ENCODE measurements at places on chromosomes 12 and 14.
A peak's percentile ranks its signal among the peaks of the same experiment; 100 is the strongest.

DNA sequence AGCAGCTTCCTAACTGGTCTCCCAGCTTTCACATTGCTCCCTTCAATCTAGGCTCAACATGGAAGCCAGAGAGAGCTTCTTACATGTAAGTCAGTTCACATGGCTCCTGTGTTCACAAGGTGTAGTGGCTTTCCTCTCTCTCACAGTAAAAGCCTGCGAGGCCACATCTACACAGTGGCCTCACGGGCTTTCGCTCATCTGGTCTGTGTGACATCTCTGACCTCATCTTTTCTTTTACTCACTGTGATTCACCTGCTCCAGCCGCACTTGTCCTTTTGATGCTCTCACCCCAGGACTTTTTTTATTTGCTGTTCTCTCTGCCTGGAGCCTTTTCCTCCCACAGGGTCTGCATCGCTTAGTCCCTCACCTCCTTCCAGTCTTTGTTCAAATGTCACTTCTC is 122.1 kb downstream of the SLC5A8 start:
- DNase-seq, result no peak

GRCh38 chr12:116759783-116760621 is 21.9 kb downstream of the RNFT2 start:
- DNase-seq, result no peak

DNA sequence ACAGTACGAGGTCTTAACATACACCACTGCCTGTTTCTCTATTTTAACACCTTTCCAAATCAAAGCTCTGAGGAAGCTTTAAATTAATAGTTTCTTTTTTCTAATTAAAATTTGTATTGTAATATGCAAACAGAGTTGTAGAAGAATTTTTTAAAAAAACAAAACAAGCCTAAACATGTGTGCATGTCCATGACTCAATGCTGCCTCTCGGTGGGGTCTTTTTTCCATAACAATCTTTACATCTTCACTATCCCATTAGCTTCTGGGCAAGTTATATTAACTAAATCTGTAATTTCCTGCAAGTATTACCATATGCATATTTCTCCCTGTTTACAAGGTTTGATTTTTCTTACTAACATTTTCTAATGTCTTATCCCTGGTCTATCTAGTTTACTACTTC is 143.9 kb upstream of the NAV3 start:
- no peak for DNase-seq

GRCh38 chr14:92988786-92989755 is 66.1 kb downstream of the CHGA start:
- DNase-seq, result no peak

DNA sequence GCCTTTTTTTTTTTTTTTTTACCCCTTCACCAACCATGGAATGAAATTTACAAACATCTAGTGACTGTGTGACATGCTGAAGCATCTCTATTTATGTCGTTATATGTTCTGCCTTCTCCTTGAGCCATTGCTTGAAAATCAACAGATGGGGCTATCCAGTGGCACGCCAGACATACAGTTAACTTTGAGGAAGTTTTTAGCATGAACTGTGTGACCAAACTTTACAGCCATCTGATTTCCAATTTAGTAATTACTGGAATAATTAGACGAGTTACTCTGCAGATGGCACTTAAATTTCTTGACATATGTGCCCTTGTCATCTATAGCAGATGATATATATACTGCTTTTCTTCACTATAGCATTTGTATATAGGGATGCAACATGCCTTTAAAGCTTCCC is 192.1 kb downstream of the SNAPC1 start:
- DNase-seq, result no peak

- no peak for DNase-seq
These were observed 4.3 kb downstream of the MBIP start for GRCh38 chr14:36316131-36316530.

DNA sequence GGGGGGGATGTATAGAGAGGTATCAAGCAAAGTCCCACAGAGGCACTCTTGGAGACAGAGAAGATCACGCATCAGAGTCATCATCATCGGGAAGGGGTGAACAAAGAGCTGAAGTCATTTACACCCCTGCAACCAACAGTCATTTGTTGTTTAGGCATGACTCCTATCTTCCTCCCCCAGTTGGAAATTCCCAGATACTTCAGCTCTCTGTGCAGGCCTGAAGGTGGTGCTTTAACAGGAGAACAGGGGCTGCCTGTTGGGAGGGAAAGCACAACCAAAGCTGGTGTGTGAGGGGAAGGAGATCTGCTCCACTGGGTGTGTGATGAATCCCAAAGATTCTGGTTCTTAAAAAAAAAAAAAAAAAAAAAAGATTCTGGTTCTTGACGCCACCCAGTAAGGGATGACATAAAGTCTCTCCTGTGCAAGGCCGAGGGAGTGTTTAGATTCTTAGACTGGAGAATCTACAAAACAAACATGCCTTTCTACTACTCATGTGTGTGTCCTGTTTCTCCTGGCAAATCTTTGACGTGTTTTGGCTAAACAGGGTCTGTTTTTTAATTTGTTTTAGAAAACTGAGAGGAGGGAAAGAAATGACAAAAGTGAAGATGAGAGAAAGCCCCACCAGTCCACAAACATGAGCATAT is 121.0 kb upstream of the ARHGAP5 start:
- no peak for DNase-seq

DNA sequence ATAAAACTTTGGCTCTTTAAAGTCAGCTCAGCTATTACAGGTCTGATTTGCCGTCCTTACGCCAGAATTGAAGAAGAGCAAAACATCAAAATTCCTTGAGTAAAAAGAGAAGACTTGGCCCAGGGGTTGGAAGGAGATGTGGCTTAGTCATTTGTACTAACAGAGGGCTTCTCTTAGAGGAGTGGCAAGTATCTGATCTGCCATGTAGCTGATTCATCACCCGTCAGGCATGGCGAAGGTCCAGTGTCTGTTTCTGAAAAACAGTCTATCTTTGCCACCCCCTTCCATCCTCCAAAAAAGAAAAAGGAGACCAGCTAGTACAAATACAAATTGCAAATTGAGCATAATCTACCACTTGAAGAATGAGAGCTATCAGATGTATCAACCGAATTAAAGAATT is 91.9 kb downstream of the RAD52 start:
- no peak for DNase-seq

DNA sequence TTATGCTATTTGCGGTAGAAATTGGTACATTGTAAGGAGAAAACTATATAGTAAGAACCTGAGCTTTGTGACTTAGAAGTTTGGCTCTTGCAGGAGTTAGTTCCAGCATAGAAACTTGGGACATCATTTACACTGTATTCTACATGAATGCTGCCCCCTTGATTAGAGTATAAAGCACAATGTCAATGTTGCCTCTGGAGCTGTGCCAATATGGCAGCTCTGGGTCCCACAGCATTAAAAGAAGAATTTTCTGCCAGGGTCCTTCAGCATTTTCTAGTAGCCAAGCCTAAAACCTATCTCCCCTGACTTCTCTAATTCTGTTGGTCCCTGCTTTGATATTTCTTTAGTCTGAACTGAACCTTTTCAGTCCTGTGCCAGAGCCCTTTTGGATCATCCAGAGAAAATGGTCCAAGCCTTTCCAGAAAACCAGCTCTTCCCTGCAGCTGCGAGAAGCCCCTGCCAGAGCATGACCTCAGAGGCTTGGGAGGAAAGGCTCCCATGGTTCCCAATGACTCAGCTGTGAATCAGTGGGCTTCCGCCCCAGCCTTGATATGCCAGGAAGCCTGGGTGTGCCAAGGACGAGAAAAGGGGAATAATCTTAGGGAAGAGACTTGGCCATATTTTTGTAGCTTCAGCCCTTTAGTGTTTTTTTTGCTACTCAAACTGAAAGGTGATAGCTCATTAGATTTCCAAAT is 43.2 kb downstream of the PLEKHG7 start:
- DNase-seq, result no peak

- no peak for DNase-seq
These were observed 35.6 kb downstream of the SYNE3 start for GRCh38 chr14:95480887-95481226.

DNA sequence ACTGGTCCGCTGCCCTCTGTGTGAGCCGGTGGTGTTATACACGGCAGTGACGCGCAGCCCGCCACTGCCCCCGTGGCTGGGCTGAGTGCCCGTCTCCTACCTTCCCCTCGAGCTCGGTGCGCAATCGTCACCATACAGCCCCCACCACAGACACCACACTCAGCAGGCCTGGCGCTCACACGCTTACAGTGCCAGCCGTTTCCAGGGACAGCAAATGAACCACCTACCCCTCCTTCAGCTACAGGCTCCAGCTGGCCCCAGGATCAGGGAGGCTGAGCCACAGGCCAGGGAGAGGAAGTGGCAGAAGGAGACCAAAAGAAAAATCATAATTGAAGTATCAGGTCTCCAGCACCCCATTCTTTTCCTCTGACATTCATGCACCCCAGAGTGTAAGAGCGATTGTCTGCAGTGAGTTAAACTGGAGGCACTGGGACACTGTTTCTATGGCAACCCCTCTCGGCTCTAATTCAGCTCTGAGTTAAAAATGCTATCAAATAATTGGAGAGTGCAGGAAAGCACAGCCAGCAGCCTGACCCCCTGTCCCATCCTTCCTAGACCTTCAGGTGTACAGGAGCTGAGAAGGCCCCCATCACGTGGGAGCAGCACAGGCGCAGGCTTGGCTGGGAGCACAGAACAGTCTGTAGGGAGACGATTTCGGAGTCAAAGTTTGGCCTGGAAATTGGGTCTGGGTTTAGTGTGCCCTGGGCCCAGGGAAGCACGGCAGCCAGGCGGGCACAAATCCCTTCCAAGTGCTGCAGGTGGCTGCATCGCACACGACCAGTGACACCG is 18.0 kb downstream of the LRTM2 start:
- DNase-seq, result no peak

- DNase-seq, result no peak
These were observed 337.1 kb downstream of the PCNX1 start for GRCh38 chr14:71244341-71244740.

DNA sequence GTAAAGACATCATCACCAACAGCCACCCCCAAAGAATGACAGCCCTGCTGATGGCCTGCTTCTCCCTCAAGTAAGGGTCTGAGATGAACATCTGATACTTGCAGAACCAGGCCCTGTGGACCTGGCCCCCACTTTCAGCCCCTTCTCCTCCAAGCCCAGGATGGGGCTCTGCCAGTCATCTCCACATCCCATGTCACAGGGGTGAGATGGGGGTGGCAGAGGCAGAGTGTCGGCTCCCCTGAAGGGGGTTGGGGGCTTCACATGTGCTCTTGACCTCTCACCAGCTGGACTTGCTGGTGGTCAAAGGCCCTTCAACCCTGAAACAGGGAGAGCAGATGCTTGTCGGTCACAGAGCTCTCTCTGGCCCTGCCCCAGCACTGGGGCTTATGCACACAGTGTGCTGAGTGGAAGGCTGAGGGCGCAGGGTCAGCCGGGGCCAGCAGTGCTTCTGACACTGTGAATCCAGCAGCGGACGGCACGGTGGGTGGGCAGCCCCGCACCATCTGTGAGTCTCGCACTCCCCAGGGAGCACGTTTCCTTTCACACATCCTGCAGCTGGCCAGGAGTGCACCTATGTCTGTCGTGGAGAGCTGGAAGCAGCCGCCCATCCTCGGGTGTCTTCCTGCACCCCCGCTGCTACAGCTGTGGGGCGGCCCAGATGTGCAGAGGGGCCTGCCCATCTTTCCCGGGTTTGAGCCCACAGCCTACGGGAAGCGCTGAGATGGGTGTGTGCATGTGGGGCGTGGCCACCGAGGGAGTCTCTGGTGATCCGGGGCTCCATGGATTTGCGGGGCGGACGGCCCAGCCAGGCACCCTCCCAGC is 94.3 kb downstream of the ADGRD1 start:
- DNase-seq, result no peak

DNA sequence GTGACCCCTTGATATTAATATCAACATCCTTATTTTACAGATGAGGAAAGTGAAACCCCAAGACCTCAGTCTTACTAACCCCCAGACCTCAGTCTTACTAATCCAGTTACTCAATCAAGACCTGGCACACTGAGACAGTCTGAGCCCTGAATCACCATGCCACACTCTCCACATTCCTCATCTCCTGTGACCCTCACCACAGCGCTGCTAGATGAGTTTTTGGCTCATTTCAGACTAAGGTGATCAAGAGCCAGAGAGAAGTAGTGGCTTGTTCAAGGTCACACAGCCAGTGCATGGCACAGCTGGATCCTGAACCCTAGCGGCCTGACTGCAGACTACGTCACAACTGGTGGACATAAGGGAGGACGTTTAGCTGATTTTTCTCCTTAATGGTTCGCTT is 579.2 kb downstream of the BCL11B start:
- DNase-seq, result peak; percentile 15

- no peak for DNase-seq
These were observed 186.6 kb downstream of the PHLDA1 start for GRCh38 chr12:75844985-75845384.

GRCh38 chr12:75631831-75632230 is 120.4 kb upstream of the KRR1 start:
- no peak for DNase-seq

DNA sequence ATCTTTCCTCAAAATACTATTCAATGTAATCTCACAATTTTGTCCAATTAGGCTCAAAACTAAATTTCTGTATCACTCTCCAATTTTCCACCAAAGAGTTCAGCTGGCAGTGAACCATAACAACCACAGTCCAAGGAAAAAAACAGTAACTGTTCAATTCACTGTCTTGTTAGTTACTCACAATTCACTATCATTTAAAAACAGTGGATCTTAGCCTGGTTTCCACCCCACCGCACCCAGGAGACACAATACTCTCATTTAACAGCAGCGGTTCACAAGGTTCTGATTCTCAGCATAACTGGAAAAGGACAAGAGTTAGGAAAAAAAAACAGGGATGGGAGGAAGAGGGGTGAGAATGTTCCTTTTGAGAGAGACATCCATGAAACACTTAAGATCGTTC is 40.5 kb downstream of the MED13L start:
- no peak for DNase-seq

GRCh38 chr14:106879241-106879640 is 1352.9 kb downstream of the TMEM121 start:
- peak; percentile 73 for DNase-seq

GRCh38 chr12:65537978-65538377 is 259.5 kb downstream of the MSRB3 start:
- DNase-seq, result no peak

GRCh38 chr14:100972118-100972897 is 68.8 kb upstream of the RTL1 start:
- DNase-seq, result no peak

DNA sequence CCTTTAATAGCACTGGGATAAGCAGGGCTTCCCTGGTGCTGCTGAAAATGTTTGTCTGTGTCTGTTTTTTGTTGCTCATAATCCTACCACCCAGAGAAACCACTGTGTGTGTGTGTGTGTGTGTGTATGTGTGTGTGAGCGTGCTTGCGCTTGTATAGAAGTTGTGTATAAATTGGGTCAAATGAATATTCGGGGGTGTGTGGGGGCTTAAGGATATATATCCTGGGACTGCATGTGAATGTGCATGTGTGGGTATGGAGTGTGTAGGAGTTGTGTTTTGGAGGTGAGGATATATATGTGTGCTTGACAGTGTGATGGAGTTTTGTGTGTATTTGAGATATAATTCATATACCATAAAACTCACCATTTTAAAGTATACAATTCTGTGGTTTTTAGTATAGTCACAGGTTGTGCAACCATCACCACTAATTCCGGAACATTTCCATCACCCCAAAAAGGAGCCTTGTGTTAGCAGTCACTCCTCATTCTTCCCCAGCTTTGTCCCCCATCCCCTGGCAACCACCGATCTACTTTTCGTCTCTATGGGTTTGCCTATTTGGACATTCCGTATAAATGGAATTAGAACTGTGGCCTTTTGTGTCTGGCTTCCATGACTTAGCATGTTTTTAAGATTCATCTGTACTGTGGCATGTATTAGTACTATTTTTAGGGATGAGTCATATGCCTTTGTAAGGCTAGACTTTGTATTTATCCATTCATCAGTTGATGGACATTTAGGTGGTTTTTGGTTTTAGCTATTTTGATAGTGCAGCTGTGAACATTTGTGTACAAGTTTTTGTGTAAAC is 25.6 kb downstream of the TCTN1 start:
- DNase-seq, result no peak

Measured in stimulated activated CD4-positive, alpha-beta T cell treated with anti-CD3 and anti-CD28 coated beads, TNF-alpha, amount 100 ng/mL, for 48 hours (primary cell).